H54 (cell line): ENCODE measurements at places on chromosomes 5 and 9.

GRCh38 chr5:10289991-10290390 lies 17.7 kb downstream of the CMBL start:
- no peak for DNase-seq

- no peak for DNase-seq
Measured at GRCh38 chr9:13934416-13934815, 379.5 kb downstream of the NFIB start.

DNA sequence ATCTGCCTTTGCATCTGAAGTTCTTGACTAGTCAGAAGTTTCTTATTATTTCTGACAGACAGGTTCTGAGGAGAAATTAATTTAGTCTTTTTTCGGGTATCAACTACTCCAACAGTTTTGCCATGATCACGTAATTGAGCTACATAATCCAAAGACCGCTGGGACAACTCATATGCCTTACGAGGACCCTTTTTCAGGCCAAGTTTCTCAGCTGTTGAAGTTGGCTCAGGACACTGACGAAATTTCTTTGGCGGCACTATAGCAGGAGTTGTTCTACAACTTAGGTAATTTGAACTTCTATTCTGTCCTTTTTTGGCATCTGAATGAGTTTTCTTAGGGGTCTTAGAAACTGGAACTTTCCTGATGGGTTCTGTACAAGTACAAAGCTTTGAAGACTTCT lies 27.2 kb downstream of the SETX start:
- no peak for DNase-seq

GRCh38 chr9:129781981-129782380 lies 21.0 kb upstream of the TOR1B start:
- DNase-seq = no peak

GRCh38 chr9:135906291-135907005 lies 898 bp downstream of the CAMSAP1 start:
- DNase-seq = no peak

DNA sequence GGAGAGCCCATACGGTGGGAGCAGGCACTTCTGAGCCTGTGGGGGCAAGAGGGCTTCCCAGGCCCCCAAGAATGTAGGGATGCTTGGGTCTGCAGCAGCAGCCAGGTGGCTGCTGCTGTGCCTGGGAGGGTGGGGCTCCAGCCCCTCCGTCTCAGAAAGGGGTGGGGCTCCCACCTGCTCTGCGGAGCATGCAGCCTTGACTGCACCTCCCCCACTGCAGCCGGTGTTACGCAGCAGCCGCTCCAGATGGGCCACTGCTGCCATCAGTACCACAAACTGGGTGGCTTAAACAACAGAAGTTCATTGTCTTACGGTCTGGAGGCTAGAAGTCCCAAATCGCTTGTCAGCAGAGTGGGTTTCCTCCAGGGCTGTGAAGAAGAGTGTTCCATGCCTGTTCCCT lies 365.5 kb downstream of the TMEM38B start:
- DNase-seq = no peak

DNA sequence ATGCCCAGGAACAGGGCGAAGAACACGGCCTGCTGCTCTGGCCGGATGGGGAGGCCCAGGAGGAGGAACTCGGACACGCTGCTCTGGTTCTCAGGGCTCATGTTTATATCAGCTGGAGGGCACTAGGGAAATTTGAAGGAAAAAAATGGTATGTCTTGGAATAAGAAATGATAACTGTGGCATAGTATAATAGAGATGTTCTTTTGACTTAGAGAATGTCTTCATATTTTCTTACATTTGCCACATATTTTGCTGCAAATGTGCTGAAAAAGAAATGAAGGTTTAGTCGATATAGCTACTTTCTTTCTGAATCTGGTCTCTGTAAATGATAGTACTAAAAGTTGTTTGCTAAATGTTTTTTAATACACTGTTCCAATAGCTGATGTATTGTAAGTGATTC lies at the start of gene OR1J1:
OR1J1 (minus strand) TSS at position 101 of the 400 bp plus-strand sequence; CDS start at position 101, 0 bp downstream.
- no peak for DNase-seq
